ENCODE measurements at places on chromosomes 7 and 10.

- DNase-seq: no peak
Measured at GRCh38 chr10:50567384-50567783, 56.4 kb downstream of the SGMS1 start.

- DNase-seq: no peak
Measured at GRCh38 chr10:14757394-14757793, 17.3 kb downstream of the FAM107B start.

DNA sequence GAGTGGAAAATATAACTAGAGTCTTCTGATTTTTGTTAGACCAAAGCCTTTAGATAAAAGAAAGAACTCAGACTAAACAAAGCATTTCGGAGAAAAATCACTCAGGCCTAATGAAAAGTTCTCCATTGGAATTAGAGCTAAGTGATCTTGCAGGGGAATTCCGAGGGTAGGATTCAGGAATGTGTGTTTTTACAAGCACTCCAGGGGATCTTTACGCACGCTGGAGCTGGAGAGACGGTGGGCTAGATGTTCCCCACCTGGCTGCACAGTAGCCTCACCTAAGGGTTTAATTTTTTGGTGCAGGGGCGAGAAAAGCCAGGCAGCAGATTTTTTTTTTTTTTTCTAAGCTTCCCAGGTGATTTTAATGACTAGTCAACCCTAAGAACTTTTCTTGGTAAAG lies 7.9 kb upstream of the PAPSS2 start:
- DNase-seq: no peak

DNA sequence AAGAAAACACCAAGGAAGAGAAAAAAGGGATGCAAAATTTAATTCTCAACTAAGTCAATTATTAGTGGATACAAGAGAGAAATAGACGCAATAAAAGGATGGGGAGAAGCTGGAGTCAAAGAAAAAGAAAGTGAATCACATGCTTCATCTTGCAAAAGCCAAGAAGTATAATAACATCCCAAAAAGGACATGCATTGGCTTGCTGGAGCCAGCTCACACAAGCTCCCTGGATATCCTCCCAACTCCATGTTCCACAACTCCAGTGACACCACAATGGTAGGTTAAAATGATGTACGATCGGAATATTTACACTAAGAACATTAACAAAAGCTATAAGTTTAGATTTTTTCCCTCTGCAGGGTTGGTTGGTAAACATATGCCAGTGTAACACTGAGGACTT lies 72.4 kb downstream of the MACC1 start:
- DNase-seq: peak; percentile 71

DNA sequence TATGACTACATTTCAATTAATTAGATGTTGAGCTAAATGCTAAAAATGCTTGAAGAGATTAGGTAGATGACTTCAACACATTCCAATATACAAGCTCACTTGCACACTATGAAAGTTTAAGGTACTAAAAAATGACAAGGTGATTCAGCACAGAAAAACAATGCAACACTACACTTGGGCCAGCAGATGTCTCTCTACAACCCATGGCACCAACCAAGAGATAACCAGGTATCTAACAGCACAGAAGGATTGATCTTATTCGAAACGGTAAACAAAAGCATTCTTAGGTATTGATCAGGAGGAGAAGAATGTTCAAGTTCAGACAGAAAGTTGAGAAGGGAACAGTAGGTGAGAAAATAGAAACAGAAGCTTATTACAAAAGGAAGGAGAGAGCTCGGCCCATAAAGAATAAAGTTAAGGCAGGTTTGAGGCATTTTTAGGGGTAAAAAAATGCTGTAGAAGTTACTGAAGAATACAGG lies 248.2 kb upstream of the KLF14 start:
- DNase-seq: peak; percentile 81

DNA sequence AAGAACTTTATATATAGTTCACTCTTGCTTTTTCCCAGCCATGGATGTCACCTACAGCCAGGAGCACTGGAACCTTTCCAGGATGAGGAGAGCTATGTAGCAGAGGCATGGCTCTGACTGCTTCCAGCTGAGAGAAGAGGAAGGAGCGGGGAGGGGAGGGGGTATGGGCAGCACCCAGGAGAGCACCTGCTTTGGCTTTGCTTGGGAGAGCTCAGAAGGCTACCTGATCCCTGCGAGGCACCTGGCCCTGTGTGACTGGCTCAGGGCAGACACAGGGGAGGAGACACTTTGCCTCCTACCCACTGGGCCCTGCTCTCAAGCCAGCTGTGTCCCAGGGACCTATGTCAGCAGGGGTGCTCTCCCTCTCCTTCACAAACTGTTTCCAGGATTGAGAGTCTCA lies 67.1 kb downstream of the HK1 start:
- no peak for DNase-seq

GRCh38 chr10:97159646-97160305 lies 26.0 kb downstream of the SLIT1 start:
- DNase-seq: no peak

DNA sequence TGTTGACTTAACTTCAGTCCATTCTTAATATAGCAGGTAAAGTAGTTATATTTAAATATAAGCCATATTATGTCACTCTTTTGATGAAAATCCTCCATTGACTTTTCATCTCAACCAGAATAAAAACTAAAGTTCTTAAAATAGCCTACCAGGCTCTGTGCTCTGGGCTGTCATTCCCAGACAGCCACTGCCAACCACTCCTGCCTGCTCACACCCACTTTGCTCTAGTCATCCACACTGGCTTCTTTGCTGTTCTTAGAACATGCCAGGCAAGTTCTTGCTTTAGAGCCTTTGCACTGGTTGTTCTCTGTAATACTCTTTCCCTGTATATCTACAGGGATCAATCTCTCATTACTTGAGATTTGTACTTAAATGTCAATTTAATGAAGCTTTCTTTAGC lies 80.6 kb downstream of the ZEB1 start:
- DNase-seq: peak; percentile 52

GRCh38 chr7:22545529-22545928 lies 45.5 kb upstream of the STEAP1B start:
- no peak for DNase-seq

DNA sequence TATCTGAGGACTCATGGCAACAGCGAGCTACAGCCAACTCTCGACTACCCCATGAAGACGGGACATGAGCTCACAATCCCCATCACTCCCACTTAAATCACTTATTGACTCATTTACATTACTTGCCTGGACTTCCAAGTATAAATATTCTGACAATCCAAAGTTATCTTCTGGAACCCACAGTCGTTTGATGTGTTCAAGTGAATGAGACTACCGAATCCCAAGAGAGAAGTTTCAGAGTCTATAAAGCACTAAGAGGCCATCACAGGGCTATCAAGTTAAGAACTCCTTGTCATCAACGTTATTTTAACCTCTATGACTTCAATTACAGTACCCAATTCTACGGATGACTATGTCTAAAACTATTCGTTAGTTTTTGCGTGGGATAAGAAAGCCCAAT lies 11.5 kb upstream of the ANAPC16 start:
- DNase-seq: no peak

GRCh38 chr7:4460597-4460996 lies 221.5 kb upstream of the FOXK1 start:
- no peak for DNase-seq

GRCh38 chr7:506921-507622 lies 12.6 kb downstream of the PDGFA start:
- DNase-seq: no peak

GRCh38 chr7:78912781-78913180 lies 540.7 kb downstream of the MAGI2 start:
- DNase-seq: peak; percentile 1

DNA sequence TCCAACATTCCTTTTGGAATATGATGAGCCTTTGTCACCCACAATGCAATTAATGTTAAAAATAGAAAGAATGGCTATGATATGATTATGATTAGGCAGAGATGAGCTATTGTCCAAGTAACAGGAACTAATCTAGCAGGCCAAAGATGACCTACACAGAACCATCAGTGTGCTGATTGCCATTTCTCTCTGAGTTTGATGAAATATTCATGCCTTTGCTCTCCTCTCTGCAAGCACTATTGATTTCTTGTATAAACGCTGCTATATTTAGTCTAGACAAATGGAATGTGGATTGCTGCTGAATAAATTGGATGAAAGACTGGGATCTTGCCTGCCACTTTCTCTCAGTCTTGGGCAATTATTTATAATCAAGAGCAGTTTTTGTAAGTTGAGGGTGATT lies 85.4 kb downstream of the HDAC9 start:
- no peak for DNase-seq

DNA sequence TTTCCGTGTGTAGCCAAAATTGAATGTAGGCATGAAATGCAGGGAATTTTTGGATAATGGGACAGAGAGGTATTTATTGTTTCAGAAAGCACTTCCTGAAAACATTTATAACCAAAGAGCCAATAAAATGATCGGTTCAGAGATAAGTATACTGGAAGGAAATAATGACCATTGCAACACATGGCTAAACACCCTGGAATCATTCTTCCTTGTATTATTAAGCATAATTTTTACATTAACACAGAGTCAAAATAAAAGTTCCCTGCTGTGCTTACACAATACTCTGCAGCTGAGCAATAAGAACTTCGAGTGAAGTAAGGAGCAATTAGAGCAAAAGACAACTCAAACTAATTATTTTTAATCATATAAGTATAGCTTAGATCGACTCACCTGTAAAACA lies 648.3 kb downstream of the TNS3 start:
- DNase-seq: peak; percentile 38

GRCh38 chr10:11225935-11226334 lies 208.3 kb downstream of the CELF2 start:
- DNase-seq: peak; percentile 38

- DNase-seq: no peak
Measured at GRCh38 chr7:50393076-50393475, 57.1 kb downstream of the FIGNL1 start.

- no peak for DNase-seq
Measured at GRCh38 chr7:20388084-20388483, 57.4 kb downstream of the ITGB8 start.

DNA sequence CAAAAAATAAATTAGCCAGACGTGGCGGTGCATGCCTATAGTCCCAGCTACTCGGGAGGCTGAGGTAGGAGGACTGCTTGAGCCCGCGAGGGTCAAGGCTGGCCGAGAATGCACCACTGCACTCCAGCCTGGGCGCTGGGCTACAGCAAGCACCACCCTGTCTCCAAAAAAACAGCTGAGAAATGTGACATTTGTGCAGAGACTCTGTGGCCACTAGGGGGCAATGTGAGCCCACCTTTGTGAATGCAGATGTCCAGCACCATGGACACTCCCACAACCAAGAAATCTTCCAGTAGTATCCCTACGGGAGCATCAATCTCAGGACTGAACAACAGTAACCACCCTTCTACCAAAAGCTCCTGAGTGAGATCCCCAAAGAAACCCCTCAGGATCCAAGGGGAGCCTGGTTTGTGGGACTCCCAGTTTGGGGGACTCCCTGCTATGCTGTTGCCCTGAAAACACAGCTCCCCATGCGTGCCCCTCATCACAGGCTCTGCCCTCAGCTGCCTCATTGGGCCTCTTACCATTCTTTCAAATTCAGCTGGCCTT lies 6.2 kb upstream of the AHCYL2 start:
- DNase-seq: peak; percentile 82

DNA sequence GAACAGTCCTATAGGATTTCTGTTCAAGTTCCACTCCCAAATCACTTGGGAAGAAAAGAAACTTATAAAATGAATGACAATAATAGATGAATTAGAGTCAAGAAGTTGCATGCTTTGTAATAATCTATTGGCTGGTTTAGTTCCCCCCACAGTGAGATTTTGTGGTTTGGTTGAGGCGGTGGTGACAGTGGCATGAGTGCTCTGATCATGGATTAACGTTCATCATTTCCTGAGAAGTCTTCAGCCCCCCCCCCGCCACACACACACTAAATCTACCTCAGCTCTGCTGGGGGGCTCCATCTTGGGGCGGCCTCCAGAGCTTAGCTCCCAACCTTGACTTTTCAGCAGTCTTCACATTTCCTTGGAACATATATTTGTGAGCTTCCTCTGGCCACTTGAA lies 121.7 kb downstream of the ABCA13 start:
- DNase-seq: no peak

DNA sequence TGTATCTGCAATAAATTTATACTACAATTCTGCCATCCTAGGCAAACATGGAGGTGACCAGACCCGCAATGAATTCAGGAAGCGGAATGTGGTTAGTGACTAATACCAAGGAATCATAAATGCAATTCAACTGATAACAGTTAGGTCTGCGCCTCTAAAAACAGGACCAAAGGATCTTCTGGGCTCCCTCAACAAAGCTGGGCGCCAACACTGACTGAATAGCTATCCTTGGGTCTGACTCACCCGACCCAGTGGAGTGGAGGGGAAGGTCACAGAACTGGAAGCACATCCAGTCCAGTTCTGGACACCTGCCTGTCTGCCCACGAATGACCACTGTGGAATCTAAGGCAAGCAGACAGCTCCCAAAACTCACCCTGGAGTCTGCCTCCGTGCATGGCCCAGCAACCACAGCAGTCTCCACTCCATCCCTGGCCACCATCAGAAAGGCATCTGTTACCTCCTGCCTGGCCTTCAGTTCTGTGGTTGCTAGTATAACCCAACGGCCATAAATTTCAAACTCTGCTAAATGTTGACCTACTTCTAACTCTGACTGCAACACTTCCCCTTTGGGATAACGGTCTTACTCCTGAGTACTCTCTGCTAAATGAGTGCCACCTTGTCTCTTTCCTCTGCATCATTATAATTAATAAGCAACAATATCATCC lies 43.0 kb upstream of the DLX6 start:
- DNase-seq: no peak

DNA sequence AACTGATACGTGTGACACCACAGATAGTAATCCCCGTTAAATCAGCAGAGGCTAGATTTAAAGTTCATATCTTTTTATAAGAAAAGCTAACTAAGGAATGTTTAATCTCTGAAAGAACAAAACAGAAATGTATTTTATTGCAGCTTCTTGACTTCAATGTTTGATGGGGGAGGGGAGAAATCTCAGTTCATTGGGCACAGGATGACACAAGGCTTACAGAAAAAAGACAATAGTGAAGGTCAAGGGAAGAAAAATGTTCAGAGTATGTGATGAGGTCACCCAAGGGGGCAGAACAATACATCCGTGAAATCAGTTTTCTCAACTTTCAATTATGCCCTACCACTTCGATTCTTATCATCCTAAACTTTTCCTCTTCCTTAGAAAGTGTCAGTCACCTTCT lies 102.9 kb downstream of the ELAPOR2 start:
- no peak for DNase-seq

DNA sequence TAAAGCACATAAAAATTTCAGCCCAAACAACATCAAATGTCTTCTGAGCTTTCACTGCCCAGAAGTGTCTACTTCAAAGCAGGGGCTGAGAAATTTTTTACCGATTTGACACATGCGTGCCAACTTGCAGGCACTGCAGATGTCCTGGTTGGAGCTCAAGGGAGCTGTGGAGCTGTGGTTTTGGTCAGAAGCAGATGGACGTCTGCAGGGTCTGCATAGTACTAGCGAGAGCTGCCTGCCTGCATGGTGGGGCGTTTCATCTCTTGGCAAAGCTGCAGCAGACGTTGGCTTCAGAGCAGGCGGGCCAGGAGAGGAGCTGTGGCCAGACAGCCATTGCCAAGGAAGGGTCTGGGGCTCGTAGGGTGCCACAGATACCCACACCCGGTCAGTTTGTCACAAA lies 296.7 kb downstream of the GLRX3 start:
- DNase-seq: no peak

- no peak for DNase-seq
Measured at GRCh38 chr7:129160161-129160905, 15.8 kb downstream of the TSPAN33 start.

Measured in epithelial cell of esophagus (primary cell).